ENCODE measurements at places on chromosomes 2 and 18.

GRCh38 chr18:4096486-4096885 lies 358.6 kb downstream of the DLGAP1 start:
- DNase-seq, result no peak

GRCh38 chr2:186281726-186282125 lies 204.3 kb upstream of the ZC3H15 start:
- DNase-seq, result no peak

DNA sequence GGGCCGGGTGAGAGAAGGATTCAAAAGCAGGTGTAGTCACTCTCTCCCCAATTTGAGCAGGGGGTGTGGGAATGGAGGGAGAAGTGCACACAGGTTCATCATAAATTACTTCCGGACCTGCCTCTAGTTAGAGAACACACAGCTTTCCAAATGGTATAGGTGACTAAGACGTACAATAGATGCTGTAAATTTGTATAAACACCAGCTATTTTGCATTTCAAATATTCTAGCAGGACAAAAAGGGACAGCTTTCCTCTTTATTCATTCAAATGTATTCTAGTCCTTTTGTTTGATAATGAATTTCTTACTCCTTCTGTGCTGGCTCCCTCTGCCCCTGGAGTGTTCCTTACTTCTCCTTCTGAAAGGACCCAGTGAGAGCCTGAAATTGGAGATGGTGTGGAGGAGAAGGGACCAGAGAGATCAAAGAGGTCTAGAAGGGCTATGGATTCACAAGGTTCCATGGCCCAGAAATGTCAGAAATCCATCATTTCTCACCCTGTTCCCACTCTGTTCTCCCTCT lies 53.2 kb upstream of the SH3BP4 start:
- no peak for DNase-seq

DNA sequence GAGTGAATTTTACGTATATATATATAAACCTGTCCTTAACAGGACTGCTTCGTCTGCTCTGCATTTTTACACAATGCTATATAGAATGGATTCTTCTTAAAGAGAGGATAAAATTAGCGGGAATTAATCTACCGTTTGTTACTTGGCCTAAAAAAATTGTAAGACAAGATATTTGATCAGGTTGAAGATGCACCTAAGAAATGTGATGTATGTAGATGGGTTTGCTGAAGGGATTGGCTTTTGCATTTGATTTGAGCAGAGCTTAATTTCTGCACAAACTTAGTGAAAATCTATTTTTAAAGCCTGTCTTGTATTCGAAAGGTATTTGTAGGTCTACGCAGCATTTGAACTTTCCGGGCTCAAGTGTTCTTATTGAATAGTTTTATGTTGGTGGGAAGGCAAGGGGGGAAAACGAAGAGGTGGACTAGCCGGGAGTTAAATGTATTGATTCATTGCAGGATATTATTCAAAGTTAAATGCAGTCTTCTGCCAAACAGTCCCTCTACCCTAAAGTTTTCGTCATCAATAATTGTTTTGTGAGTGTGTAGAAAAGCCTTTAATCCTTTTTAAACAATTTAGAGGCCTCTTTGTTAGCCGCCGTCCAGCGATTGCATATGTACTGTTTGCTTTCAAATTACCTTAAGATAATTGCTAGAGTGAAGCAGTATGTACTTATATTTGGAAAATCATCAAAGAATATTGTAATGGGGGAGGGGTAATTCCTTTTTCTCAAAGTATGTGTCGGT lies 1.2 kb downstream of the PPP1CB start:
- DNase-seq, result no peak

DNA sequence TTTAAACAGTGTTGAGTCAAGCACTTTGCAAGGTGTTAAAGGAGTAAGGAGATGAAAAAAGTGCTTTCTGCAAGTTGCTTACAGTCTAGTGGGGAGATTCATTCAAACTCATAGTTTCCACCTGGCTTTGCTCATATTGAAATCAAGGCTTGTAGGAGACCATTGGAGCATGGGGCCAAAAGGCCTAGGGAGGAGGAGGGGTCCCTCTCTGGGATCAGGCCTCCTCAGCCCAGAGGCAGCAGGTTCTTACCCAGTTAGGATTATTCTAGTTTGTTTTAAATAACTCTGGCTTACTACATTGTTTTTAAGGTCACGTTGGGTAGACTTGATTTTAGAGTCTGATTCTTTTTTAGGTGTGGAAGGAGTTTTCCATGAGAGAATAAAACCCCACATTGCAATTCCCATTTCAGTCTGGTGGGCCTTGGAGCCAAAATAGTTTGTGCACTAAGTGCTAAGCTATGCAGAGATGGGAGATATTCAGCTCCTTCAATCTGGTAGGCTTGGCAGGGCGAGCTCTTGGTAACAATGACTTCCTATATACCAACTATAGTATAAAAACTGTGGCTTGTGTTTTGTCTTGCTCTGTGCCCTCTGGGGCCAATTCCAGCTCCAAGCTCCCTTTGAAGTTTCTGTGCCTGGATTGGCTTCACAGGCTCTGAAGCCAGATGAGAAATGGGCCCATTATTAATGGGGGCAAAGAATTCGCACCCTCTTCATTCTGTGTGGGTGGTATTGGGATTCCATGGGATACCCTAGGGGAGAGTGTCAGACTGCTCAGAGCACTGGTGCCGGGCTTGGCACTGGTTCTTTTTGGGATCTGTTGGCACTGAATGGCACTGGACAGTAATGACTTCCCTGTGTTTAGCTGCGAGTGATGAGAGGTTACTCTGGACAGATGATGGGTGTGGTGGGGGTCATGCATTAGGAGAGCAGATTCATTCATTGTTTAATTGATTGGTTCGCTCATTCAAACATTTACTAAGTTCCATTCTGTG lies 301.1 kb downstream of the MYCN start:
- no peak for DNase-seq

- DNase-seq, result no peak
Observed at GRCh38 chr2:100327742-100328141, 5.4 kb upstream of the LONRF2 start.

DNA sequence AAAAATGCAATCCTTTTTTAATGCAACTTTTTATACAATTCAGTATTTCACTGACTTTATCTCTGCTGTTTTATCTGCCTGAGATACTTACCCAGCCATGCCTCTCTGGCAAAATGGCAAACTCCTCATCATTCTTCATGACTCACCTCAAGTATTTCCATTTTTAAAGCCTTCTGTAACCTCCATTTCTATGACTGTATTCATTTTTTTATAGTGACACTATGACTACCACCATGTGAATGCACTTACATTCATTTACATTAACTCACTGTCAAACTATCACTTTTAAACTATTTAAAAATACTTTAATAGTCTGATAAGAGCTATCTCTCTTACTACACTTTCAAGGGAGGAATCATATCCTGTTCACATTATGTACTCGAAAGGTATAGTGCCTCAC lies 99.4 kb upstream of the SCN7A start:
- DNase-seq, result no peak

- peak; percentile 24 for DNase-seq
Observed at GRCh38 chr18:45874491-45875184, 49.2 kb downstream of the SIGLEC15 start.

- DNase-seq, result no peak
Observed at GRCh38 chr2:134327367-134327766, 73.5 kb downstream of the MGAT5 start.

GRCh38 chr2:115763601-115764000 lies 1321.2 kb downstream of the DPP10 start:
- no peak for DNase-seq

- no peak for DNase-seq
Observed at GRCh38 chr18:3869848-3870247, 419.9 kb downstream of the TGIF1 start.

Data from GM19239 (cell line).